ENCODE measurements at places on chromosomes 1 and 21.

DNA sequence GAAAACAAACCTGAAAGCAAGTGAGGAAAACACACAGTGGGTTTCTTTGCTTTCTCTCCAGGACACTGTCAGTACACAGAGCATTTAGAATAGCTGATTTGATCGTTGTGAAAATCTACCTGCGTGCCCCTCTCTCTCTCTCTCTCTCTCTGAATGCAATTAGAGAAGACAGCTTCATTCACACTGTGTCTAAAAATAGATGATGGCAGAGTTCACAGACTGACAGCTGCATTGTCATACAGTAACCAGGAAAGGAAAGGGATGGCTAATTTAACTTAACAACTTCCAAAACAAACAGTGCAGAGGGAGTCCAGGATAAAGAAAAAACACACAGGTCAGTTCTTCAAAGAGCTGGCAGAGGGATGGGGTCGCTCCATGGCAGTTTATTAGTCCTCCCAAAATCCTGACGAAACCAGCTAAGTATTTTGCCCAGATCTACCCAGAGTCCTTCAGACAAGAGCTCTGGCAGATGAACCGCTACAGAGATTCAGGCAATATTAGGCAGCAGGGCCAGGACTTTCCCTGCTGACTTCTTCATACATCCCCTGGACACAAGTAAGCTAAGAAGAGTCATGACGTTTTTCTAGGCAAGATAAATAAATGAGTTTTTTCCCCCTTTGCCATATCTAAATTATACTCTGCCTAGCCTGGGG lies 58.9 kb downstream of the WLS start:
- DNase-seq: peak; percentile 60

DNA sequence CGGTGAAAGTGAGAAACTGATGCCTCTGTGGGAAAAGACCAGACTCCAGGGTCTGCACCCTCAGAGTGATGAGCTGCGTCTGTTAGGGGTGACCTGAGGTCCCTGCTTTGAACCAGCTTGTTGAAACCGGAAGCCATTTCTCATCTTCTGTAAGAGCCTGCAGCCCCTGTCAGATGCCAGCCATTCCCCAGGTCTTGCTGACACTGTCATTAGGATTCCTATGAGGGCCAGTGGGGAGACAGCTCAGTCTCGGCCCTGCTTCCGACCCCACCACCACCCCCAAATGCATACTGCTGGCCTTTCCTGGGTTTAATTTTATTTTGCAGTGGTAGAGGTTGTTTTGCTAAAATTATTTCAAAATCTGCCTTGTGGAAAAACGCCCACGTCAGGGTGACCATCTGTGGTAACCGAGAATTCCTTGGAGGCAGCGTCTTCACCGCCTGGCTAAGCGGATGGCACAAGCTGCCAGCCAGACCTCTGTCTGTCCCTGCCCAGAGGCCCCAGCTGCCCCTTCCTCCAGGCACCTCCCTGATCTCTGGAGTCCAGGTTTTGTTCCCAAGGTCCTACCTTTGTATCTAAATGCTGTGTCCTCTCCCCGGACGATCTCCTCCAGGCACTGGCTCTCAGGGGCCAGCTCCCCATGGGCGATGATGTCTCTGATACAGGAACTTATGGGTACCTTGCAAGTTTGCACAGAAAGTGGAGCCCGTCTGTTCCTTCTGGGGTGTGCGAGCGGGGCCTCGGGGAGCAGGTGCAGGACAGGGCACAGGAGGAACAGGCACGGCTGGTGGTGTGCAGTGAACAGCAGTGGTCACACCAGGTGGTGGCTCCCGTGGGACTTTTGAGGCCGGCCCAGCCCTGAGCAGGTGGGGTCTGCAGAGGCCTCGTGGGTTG lies 49.9 kb downstream of the PRKCZ start:
- peak; percentile 20 for DNase-seq

- no peak for DNase-seq
Measured at GRCh38 chr1:6785318-6785727, at the start of gene CAMTA1. CAMTA1 (plus strand) TSS chr1:6785454; CDS start chr1:6785531, 77 bp downstream.

GRCh38 chr1:109397581-109398342 lies at the start of gene SORT1:
SORT1 (minus strand) TSS chr1:109397918; CDS start chr1:109397892, 26 bp downstream.
- peak; percentile 80 for DNase-seq

GRCh38 chr21:44046734-44047133 lies 34.6 kb downstream of the TRAPPC10 start:
- no peak for DNase-seq

GRCh38 chr1:10621906-10622305 lies 147.2 kb downstream of the PEX14 start:
- no peak for DNase-seq

DNA sequence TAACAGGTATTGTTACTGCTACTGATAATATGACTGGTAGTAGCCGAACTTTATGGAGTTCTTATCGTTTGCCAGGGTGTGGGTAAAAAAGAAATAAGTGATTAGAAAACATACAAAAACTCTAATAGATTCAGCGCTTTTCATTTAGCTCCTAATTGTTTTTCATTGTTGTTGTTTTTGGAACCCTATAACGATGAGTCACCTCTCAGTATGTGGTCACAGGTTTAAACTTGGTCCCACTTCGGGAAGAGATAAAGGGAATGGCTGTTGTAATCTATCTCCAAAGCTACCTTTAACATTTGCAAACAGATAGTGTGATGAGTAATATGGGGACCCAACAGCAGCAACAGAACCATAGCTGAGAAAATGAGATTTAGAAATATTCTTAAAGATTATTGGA lies 62.7 kb upstream of the BCL10 start:
- peak; percentile 54 for DNase-seq

DNA sequence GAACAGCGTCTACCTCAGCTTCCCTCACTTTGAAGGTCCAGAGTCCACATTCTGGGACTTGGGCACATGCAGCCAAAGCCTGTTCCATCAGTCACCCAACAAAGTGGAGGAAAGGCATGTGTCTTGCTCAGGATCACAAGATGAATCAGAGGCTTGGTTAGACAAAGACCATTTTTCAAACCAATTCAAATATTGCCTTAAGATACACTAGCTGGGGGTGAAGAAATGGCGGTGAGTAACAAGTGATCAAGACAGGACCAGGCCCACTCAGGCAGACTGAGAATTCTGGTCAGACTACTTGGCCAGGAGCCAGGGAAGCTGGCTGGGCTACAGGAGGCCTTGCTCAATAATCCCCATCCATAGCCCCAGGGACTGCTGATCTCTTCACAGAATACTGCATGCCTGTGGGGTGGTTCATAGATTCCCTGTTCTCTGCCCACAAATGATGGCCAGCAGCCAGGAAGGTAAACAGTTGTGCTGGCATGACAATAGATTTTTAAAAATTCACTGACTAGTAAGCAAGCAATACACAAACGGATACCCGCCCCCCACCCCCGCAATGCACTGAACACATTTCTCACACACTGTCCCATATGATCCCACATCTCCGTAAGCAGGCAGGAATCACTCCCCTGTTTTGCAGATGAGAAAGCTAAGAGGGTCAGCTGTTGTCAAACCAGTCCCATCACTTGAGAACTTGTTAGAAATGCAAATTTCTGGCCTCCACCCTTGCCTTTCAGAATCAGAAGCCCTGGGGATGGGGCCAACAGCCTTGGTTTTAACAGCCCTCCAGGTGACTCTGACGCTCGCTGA lies 27.2 kb downstream of the ERI3 start:
- DNase-seq: peak; percentile 100

DNA sequence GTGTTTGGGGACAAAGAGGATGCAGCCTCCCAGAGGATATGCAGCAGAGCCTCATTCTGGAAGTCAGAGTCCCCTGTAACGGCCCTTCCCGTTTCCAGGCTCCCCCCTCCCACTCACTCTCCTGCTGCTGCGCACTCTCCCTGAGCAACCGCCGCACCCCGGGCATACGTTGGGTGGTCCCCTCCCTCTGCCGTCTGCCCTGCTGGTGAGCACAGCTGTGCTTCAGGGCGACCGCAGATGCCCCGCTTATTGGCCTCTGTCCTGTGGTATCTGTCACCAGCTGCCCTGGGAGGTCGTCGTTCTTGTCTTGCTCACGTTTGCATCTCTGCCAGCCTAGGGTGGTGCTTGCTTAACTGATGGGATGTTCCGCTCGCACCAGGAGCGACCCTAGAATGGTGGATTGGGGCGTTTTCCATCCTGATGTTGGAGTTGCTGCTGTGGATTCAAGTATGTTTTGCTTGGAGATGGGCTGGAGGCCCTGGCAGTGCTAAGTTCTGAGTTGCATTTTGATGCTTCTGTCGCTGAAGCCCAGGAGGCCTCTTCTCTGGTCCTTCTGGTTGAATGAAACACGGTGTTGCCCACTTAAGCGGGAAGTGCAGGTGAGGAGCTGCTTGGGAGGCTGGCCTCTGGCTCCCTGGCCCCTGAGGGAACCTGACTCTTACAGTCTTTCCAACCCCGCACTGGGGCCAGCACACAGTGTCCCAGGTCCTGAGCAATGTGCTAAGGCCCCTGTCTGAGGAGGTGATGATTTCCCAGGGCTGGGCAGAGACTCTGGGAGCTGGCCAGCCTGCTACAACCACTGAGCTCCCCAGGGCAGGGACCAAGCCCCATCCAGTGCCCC lies 3.2 kb downstream of the TMEM201 start:
- DNase-seq: no peak

DNA sequence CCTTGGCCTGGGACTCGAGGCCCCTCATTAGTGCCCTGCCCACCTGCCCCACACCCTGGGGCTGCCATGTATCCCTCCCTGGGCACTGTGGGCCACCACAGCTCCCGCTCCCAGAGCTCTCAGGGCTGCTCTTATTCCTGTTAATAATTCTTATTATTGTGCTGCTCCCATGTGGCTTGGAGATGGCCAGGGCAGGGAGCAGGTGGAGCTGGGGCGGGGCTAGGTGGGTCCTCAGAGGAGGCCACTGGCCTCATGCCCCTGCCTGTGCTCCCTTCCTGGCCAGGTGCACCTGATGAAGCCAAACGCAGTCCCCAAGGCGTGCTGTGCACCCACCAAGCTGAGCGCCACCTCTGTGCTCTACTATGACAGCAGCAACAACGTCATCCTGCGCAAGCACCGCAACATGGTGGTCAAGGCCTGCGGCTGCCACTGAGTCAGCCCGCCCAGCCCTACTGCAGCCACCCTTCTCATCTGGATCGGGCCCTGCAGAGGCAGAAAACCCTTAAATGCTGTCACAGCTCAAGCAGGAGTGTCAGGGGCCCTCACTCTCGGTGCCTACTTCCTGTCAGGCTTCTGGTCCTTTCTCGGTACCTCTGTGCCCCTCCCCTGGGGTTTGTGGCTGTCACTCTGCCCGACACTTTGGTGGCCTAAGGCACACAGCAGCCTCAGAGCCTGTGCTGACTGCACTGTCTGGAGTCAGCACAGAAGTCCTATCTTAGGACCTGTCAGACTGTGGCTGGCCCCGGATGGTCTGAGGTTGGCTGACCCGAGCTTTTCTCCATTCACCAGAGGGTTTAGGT lies 34.1 kb downstream of the BMP8A start:
- DNase-seq: no peak

DNA sequence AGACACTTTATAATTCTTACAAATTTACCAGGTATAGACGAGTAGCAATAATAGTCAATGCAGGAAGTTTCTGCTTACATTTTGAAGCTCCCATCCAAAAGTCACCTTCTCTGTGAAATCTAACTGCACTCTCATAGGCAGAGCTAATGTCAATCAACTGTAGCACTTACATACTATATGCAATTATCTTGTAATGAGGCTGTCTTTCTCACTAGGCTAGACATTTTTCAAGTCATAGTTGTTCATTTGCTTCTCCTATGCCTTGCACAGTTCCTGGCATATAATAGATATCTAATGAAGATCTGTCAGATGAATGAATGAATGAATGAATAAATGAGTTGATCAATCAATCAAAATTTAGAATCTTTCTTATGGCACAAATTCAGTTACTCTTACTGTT lies 273.0 kb upstream of the DAB1 start:
- DNase-seq: no peak

DNA sequence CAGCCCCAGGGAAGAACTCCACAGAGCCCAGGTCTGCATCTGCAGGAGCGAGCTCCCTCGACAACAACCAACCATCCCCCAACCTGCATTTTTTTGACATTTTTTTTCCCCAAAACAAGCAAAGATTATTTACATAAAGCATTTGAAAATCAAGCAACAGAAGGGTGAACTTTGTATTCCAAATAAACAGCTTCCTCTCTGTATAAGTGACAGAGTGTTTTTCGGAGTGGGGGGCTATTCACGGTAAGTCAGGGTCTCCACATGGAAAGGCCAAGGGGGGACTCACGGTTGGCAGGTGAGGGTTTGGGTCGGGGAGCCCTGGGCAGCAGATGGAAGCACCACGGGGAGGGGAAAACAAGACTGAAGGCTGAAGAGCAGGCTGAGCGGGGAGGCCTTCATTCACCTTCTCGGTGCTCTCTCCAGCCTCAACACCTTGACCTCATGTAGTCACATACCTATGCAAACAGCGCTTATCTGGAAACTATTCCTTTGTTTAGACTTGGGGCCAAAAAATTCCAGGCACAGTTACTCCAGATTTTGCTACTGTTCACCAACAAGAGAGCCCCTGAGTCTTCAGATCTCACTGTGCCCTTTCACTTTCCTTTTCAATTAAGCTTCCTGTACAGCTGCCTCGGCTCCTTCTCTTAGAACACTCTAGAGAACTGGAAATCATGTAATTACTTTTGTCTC lies 27.6 kb downstream of the C2CD2 start:
- peak; percentile 76 for DNase-seq

DNA sequence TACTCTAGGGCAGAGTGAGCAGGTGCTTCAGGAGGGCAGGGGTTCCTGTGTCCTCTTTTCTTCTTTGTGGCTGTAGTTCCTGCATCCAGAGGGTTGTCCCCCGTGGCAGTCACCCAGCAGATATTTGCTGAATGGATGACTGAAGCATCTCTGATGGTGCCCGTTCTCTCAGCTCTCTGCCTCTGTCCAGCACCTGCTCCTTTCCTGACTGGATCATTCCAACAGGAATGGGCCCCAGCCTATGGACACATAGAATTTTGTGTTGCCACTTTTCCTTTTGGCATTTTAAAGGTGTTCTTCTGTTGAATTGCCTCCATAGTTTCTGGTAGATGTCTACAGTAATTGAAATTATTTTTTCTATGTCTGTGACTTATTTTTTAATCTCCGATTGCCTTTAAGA lies 372.5 kb upstream of the C1orf174 start:
- no peak for DNase-seq

- no peak for DNase-seq
Measured at GRCh38 chr1:24481101-24481500, 21.5 kb upstream of the RCAN3 start.

- DNase-seq: no peak
Measured at GRCh38 chr1:91749788-91750231, 136.1 kb downstream of the TGFBR3 start.

- DNase-seq: peak; percentile 97
Measured at GRCh38 chr1:157105988-157106812, 6.6 kb upstream of the ETV3L start.

- DNase-seq: no peak
Measured at GRCh38 chr1:172544481-172545104, 11.6 kb downstream of the SUCO start.
